ENCODE measurements at places on chromosomes 4 and X.

- no peak for DNase-seq
Measured at GRCh38 chrX:109614951-109615350, 10.0 kb downstream of the KCNE5 start.

- DNase-seq: no peak
Measured at GRCh38 chr4:34464196-34464595, 1780.1 kb downstream of the ARAP2 start.

GRCh38 chr4:13267091-13267490, 217.0 kb downstream of the RAB28 start:
- no peak for DNase-seq

- DNase-seq: no peak
Measured at GRCh38 chr4:26139310-26139924, 181.4 kb upstream of the RBPJ start.

DNA sequence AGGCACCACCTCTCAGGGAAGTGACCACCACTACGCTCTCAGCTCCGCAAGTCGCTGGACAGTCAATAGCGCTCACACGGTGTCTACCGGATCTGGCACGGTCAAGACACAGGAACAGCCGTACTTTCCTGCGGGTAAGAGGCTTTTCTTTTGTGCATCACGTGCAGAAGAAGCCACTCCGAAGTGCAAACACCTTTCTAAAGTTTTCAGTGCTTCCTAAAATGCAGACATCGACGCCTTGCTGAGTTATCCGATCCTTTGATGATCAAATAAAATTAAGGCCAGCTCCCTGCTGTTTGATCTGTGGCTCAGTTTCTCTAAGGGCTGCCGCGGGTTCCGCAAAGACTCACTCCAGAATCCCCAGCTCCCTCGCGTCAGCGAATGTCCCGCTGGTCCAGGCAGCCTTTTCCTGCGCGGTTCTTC, 71.8 kb downstream of the FBXO8 start:
- no peak for DNase-seq

Data from CD4-positive, alpha-beta T cell (primary cell).